ENCODE measurements at places on chromosomes 3 and 15. TPM values are rescaled to one million over a fixed set of nuclear protein-coding genes. Genes with fewer than 3 reads are reported as not detected.

DNA sequence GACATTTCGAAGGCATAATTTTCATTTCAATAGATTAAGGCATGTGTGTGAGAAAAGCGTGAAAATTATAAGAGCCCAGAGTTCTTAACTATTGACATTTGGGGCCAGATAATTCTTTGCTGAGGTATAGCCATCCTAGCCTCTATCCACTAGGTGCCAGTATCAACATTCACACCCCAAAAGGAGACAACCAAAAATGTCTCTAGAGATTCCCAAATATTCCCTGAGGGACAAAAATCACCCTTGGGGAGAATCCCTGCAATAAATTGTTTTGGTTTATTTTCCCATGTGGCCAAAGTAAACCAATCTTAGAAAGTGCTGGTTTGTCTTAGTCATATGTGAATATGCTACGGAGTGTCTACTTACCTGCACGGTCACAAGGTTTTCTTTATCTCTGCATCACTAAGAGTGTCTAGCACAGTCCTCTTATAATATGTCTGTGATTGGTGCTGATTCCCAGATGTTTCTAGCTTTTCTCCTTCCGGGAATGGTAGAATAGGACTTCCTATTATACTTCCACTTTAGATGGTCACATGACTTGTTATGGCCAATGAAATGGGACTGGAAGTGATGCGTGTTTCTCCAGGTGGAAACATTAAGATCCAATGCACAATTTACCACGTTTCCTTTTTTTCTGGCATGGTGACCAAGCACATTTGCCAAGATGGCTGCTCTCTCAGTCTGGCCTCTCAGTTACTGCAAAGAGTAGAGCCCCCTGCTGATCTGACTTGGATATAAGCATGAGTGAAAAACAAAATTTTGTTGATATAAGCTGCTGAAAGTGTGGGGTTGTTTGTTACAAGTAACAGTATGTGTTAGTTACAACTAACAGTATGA, 8.0 kb upstream of the KBTBD8 start:
- DNase-seq = no peak

DNA sequence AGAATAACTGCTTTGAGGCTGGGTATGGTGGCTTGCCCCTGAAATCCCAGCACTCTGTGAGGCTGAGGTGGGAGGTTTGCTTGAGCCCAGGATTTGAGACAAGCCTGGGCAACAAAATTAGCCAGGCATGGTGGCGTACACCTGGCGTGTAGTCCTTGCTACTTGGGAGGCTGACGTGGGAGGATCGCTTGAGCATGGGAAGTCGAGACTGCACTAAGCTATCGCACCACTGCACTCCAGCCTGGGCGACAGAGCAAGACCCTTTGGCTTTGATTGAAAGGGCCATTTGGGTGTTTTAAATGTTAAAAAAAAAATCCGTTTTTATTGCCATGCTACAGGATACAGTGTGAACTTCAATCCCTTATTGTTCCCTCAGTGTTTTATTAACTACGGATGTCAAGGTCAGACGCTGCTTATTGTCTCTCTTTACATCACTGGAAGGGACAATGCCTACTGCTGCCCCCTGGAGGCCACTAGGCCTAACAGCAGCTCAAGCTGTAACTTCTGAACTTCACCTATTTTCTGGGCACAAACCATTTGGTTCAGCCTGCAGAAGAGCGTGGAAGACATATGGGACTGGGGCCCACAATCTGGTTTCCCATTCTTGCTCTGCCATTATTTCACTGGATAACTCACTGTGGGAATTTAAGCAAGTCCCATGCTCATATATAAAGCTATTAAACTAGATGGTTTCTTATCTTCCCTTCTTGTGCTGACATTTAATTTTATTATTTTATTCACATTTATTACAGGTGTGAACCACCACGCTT, 15.3 kb upstream of the IREB2 start:
- peak; percentile 52 for DNase-seq

DNA sequence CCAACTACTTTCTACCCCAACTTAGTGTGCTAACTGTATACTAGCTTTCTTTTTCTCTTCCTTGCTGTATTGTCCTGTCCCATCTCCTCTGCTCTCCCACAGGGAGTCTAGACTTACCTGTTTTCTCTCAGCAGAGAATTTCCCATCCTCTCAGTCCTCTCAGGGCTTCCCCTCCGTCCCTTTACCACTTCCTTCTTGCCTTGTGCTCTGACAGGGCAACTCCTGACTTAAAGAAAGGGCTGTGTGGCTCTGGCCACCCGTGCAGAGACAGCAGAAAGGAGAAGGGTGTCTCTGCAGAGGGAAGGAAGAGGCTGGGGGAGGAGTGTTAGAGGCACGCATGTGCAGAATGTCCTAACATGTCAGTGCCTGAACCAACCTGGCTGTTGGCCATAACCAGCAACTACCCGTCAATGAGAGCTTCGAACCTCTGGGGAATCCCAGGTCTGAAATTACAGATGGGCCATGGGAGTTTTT, at the start of gene GCSAM:
Gene GCSAM, minus strand, starts transcription at position 274 of the 474 bp plus-strand sequence. Its CDS starts 128 bp downstream, at position 146.
- DNase-seq = no peak

GRCh38 chr3:194449913-194450312, 36.9 kb downstream of the ATP13A3 start:
- no peak for DNase-seq

DNA sequence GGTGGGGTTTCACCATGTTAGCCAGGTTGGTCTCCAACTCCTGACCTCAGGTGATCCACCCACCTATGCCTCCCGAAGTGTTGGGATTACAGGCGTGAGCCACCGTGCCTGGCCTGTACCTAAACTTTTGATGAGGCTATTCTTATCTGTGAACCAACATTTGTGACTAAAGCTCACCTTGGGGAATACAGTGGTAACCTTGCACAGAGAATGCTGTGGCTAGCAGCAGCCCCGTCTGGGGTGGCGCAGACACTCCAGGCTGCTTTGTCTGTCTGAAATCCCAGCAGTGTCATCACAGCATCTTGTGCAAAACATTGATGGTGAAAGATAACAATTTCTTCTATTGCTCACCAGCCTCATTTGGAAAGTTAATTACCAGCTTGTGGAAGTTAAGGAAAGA, 58.9 kb downstream of the CMTM8 start:
- no peak for DNase-seq

MELTF gene
- polyA plus RNA-seq = 5.7 TPM
